ENCODE measurements at places on chromosomes 6 and 20. TPM values are rescaled to one million over a fixed set of nuclear protein-coding genes. Genes with fewer than 3 reads are reported as not detected.

DNA sequence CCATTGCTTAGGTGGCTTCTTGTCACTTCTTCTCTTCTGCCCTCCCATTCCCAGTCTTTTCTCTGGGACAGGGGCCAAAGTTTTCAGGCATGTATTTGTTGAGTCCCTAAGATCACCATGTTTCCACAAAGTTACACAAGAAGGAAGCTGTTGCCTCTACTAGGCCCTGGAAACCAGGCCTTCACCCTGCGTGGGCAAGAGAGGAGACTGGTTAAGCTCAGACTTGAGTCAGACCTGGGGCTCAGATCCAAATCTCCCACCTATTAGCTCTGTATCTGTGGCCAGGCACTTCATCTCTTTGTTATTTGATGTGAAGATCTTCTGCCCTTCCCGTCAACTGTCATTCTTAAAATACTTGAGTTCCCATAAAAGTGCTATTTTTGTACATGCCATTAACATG, 154.6 kb downstream of the SASH1 start:
- H3K36me3 ChIP-seq, result no peaks in the 10 kb centered on the region
- DNase-seq, result no peak
- no peak overlapping the region for H3K4me3 ChIP-seq
- peaks cover 15% of the 10 kb centered on the region for H3K27me3 ChIP-seq
- H3K4me1 ChIP-seq, result peaks cover 6% of the 10 kb centered on the region

DNA sequence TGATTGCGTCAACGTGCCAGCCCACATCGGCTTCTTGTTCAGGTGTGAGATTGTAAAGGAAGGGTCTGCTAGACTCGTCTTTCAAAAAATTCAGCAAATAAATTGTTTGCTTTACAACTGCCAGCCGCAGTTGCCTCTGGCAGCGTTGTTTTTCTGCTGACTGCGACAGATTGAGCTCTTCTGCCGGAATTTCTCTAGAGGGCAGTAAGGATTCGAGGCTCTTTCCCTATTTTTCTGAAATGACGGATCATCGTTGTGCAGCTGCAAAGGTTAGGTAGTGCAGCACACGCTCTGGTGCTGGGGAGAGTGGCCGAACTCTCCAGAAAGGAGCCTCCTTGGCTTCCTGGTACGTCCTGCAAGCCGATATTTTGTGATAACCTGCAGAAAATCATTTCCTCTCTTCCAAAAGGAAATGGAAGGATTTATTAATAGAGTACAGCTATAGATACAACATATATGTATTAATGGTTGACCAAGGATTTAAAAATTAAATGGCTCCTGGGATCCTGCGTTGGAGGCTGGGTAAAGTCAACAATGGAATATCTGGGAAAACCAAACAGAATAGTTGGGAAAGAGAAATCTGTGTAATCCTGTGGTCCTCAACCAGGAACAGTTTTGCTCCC, 121.9 kb upstream of the ZFP64 start:
- no peak overlapping the region for H3K27ac ChIP-seq
- no peaks in the 10 kb centered on the region for H3K36me3 ChIP-seq
- H3K4me3 ChIP-seq, result no peak overlapping the region
- DNase-seq, result no peak

DNA sequence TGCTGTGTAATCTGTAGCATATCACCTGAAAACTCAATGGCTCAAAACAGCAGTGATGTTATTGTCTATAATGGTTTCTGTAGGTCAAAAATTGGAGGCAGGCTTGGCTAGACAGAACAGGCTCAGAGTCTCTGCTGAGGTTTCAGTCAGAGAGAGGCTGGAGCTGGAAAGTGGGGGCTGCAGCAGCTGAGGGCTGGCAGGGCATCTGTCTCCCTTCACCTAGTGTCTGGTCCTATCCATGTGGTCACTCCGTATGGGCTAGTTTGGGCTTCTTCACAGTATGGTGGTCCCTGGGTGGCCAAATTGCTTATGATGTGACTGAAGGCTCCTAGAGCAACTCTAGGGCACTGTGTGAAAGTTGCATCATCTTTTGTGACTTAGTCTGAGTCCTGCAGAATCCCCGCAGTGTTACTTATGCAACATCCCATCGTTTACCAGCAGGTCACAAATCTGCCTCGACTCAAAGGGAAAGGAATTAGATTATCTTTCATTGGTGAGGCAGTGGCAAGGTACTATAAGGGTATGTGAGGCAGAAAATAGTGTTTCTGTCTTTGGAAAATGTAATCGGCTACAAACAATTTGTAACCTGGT, 497.0 kb downstream of the EPHA7 start:
- H3K36me3 ChIP-seq, result no peaks in the 10 kb centered on the region
- no peak overlapping the region for H3K27ac ChIP-seq
- H3K4me1 ChIP-seq, result no peaks in the 10 kb centered on the region
- no peaks in the 10 kb centered on the region for H3K27me3 ChIP-seq

DNA sequence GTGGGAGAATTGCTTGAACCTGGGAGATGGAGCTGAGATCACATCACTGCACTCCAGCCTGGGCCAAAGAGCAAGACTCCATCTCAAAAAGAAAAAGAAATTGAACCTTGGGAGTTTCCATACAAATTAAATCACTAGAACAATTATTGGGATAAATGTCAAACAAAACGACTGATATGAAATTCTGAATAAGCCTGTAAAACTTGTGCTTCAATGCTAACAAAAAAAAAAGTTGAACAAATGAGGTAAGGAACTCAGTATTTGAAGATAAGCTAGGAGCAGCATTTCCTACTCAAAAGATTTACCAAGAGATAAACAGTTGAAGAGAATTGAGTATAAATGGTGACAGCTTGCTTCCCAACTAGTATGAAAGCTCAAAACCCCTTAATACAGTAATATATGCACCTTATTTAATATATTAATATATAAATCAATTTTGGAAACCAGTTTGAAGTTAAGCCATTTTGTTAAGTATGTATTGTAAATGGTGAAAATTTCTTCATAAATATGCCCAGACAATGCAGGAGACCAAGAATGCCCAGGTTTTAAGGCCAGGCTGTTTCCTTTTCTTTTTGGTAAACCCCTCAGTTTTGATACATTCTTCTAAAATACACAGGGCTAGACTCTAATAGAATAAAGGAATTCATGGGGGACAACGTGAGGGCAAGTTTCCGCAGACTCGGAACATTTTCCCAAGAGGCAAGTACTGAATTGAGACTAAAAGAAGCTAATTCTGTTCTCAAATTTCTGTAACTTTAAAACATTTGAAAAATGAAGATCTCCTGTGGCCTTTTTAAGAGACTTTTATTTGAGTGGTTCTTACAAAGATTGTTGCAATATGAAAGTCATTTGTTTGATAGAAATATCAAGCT, 3.9 kb downstream of the ROMO1 start:
- H3K4me1 ChIP-seq, result peaks cover 26% of the 10 kb centered on the region
- peak overlapping the region; percentile 65 for H3K27ac ChIP-seq
- no peak for DNase-seq
- H3K36me3 ChIP-seq, result peaks cover 72% of the 10 kb centered on the region
- no peaks in the 10 kb centered on the region for H3K27me3 ChIP-seq

SPATS1 gene
- total RNA-seq, result not detected

DNA sequence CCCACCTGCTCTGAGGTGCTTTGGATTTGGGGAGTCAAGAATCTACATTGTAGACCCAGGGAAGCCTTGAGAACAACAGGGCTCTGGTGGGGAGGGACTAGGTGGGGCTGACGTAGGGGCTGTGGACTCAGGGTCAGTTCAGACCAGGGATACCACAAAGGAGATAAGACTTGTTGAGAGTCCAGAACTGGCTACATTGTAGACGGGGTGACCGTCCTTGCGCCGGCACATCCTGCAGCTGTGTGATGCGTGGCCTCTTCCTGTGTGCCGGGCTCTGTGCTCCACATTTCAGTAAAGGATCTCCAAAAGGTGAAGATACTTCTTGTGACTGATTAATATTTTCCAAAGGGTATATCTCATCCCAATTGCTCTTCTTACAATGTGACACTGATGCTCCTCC, 9.8 kb upstream of the TLDC2 start:
- no peak overlapping the region for H3K27ac ChIP-seq
- H3K36me3 ChIP-seq, result no peaks in the 10 kb centered on the region
- H3K27me3 ChIP-seq, result peaks cover 16% of the 10 kb centered on the region
- H3K4me1 ChIP-seq, result peaks cover 9% of the 10 kb centered on the region

SLC22A2 gene
- not detected for total RNA-seq

DNA sequence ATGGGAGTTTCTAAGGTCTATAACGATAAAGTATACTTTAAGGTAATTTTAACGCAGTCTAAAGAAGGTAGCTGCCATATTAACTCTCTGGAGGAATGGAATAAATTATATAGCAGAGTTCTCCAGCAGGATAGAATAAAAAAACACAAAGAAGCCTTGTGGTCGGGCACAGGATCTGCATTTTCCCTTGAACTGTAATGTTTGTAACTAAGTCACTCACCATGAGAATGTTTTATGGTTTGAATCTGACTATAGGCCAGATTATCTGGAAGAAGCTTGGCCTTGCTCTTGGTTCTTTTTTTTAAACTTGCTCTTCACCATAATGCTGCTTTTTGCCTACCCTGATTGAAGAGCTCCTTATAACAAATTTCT, 238.8 kb upstream of the NOX3 start:
- H3K4me1 ChIP-seq, result no peaks in the 10 kb centered on the region
- no peaks in the 10 kb centered on the region for H3K27me3 ChIP-seq
- no peak overlapping the region for H3K4me3 ChIP-seq

- no peak overlapping the region for H3K4me3 ChIP-seq
- no peaks in the 10 kb centered on the region for H3K36me3 ChIP-seq
- no peak for DNase-seq
These were observed 112.8 kb downstream of the ARHGAP18 start for GRCh38 chr6:129597023-129597713.

FOXP4 gene
- 11.0 TPM for total RNA-seq

- peak overlapping the region; percentile 76 for H3K27ac ChIP-seq
- H3K27me3 ChIP-seq, result no peaks in the 10 kb centered on the region
- no peak for DNase-seq
- H3K36me3 ChIP-seq, result peaks cover 20% of the 10 kb centered on the region
- H3K4me1 ChIP-seq, result peaks cover 11% of the 10 kb centered on the region
These were observed 19.1 kb downstream of the TLDC2 start for GRCh38 chr20:36895036-36895435.

DNA sequence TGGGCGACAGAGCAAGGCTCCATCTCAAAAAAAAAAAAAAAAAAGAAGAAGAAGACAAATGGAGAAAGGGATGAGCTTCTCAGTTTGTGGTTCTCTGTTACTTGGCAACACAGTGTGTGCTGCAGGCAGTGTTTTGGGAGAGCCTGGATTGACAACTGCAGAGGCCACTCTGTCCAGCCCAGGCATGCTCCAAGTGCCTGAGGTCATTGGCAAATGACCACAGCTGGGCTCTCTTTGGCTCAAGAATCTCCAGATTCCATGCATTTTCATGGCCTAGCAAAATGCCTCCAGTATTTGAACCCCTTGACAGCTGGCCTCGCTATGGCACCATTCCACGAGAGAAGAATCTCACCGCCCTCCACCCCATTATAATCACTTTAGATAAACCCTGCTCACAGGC, 126.2 kb downstream of the ANKRD60 start:
- H3K4me3 ChIP-seq, result no peak overlapping the region
- H3K27ac ChIP-seq, result no peak overlapping the region
- H3K27me3 ChIP-seq, result peaks cover 22% of the 10 kb centered on the region
- H3K36me3 ChIP-seq, result no peaks in the 10 kb centered on the region
- DNase-seq, result no peak

DNA sequence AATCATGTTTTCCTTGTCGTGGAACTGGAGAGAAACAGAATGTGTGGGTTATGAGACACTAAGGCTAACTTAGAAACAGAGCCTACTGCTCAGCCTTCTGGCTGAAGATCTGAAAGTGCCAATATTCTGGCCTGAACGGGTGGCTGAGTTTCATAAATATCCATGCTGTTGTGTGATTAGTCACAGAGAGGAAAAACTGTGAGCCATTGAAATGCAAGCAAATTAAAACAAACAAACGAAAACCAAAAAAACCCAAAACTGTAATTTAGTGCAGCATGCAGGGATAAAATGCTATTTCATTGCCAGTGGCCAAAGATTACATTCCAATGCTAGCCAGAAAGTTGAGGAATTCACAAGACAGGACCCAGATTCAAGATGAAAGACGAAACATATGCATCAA, 315.1 kb downstream of the UBE3D start:
- no peak overlapping the region for H3K4me3 ChIP-seq
- no peak for DNase-seq
- no peaks in the 10 kb centered on the region for H3K36me3 ChIP-seq
- H3K4me1 ChIP-seq, result no peaks in the 10 kb centered on the region
- H3K27me3 ChIP-seq, result peaks cover 5% of the 10 kb centered on the region
